Activated CD8-positive, alpha-beta T cell treated with anti-CD3 and anti-CD28 coated beads for 36 hours (primary cell): ENCODE measurements at places on chromosomes 3 and 15. TPM values are rescaled to one million over a fixed set of nuclear protein-coding genes. Genes with fewer than 3 reads are reported as not detected.
A peak's percentile ranks its signal among the peaks of the same experiment; 100 is the strongest.

DAZL gene
- total RNA-seq = not detected

GRCh38 chr3:34070831-34071585, 272.6 kb downstream of the PDCD6IP start:
- no peak for DNase-seq

GRCh38 chr3:13018043-13018451, 55.2 kb downstream of the IQSEC1 start:
- DNase-seq = no peak

DNA sequence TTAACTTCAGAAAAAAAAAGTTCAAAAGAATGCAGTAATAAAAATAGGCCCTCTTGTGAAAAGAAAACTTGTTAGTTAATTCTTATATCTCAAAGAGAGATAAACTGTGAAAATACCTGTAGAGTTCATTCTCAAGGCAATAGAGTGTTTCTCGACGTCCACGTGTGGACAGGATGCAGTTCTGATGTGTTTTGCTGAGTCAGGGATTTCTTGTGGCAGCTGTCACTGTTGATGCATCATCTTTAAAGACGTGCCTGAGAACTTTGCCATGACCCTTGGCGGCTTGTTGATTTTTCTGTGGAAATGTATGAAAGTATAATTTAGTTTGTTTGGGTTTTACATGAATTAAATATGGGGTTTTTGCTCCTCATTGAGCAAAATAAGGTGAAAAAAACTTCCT, 702.2 kb downstream of the NLGN1 start:
- no peak for DNase-seq

UBA7 gene
- total RNA-seq = 72.3 TPM

DNA sequence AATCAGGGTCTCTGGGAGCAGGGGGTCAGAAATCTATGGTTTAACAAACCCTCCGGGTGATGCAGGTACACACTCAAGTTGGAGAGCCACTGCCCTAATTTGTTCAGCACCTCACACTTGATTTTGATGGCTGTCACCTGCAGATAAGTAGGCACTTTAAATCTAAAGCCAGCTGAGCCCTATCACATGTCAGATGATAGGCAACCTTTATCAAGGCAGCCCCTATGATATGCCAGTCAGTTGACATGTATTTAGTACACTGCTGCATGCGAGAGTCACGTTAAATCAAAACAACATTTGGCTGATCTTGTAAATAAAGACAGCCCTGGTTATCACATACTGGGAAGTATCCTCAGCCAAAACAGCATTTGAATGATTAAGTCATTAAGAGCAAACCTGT, 104.4 kb upstream of the MCTP2 start:
- DNase-seq = no peak

DNA sequence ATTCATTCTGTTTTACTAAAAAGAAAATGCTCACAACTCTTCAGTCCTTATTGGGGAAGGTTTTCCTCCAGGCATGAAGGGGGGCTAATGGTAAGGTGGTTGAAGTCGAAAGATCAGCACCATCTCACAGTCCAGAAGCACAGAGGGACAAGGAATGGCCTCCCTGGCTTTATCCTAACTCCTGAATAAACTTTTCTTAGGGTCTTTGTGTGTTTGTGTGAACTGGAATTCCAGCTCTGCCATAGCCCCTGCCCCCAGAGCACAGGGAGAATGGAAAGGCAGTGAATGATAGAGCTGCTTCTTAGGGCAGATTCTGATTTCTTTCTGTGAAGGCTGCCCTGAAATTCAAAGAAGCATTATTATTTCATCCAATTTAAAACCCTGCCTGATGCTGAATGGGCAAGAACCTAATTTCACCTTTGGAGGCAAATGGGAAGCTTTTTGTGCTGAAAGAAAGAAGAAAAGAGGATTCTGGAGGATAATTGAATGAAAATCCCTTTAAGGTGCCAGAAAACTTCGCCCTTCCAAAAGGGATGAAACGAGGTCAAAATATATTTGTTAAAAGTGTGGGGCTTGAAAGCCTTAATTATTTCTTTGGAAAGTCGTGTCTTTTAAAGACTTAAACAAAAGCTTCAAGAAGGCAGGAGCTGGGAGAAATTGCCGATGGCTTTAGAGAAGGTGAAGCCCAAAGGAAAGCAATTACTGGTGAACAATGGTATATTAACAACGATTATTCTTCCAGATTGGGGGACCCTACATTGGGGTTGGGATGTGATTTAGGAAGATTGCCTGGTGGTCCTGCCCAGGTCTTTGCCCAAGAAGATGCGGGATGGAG, 259.9 kb upstream of the RGMA start:
- DNase-seq = no peak

DNA sequence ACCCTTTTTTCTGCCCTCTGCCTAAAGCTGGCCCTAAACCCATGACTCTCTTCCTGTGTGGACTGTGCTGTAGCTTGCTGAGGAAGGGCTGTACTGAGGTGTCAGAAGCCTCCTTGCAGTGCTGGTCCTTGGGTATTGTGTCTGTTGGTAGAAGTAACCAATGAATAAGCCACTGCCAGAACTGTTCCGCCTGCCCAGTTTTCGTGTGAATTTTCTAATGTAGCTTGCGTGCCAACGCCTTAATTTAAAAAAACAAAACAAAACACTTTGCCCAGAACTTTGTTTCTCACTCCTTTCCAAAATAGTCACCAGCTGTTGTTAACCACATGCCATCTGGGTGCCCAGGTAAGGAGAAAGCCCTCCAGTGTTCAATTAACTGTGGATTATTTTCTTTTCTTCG, 101.9 kb downstream of the KLHL25 start:
- DNase-seq = peak; percentile 55

- DNase-seq = peak; percentile 46
These were observed 74.6 kb downstream of the TGFBR2 start for GRCh38 chr3:30680789-30681648.

DNA sequence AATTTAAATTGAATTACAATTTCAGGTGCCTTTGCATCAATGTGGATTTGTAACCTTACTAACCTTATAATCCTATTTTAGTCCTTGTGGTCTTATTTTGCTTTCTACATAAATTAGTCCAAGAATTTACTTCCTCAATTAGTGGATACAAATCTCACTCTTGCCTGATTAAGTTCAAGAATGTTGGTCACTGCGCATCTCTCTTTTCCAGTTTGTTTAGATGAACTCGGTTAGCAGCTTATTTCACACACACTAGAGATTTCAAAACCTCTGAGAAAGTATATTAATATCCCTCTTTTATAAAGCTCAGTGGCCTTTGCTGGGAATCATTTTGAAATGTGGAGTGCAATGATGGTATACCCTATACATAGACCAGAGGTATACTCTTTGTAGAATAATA, 243.4 kb downstream of the DTWD1 start:
- no peak for DNase-seq

- DNase-seq = no peak
These were observed 61.4 kb downstream of the SNRK start for GRCh38 chr3:43347774-43348173.

DNA sequence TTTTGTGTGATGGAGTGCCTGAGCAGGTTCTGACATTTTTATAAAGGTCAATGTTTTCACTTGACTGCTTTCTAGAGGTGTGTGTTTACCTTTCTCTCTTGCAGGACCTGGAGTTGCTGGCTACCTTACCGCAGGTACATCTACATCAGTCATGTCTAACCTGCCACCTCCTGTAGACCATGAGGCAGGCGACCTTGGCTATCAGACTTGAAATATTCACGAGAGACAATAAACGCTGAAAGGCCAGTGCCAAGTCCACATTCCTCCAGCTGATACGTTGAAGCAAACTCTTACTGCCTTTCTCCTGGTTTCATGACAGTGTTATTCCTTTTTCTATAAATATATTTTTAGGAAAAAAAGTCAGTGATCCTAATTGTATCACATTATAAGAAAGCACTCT, 59.0 kb upstream of the ACKR4 start:
- no peak for DNase-seq

ALAS1 gene
- 54.3 TPM for total RNA-seq

- DNase-seq = no peak
These were observed 73.2 kb downstream of the BTLA start for GRCh38 chr3:112425858-112426750.

DNA sequence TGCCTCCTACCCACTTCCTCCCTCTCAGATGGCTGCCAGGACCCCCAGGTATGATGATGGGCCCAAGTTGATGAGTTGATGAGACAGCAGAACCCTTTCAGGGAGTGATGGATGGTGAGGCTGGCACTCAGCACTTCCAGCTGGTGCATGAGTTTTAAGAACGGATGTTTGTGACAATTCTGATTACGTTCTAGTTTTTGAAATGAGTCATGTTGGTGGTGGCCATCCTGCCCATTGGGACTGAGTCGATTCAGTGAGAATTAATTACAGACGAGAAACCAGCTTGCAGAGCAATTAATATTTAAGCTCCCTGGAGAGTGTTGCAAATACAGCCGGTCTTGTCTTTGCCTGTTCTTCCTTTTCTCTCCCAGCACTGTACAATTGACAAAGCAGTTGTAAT, 56.9 kb upstream of the NR2C2 start:
- no peak for DNase-seq

ARPP21 gene
- total RNA-seq = not detected

NPTN gene
- 33.6 TPM for total RNA-seq

DNA sequence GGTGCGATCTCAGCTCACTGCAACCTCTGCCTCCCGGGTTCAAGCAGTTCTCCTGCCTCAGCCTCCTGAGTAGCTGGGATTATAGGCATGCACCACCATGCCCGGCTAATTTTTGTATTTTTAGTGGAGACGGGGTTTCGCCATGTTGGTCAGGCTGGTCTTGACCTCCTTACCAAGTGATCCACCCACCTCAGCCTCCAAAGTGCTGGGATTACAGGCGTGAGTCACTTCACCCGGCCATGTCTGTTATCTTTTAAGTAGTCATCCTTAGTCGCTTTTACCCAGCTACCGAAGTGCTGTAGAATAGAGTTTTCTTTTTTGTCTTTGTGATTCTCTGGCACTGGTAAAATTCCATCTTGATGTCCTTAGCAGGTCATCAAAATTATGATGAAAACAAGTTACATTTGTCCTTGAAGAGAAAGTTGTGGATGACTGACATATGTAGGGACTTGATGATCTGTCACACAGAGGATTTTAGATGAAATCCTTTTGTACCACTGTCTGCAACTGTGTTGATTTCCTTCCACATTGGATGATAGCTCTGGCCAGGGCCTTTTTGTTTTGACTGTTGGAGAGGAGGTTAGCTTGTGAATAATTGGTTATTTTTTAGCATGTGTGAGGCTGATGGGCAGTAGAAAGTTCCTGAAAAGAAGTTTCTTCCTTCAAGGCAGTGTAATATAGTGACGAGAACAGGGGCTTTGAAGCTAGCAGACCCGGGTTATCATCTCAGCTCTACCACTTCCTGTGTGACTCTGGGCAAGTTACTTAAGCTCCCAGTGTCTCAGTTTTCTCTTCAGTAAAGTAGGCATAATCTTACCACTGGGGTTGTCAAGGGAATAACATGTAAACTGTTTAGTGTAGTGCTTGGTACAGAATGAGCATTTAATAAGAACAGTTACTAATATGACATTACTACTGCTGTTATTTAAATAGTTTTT, 18.8 kb downstream of the ATG7 start:
- DNase-seq = peak; percentile 49

ADGRG7 gene
- total RNA-seq = 21.2 TPM

GLCE gene
- total RNA-seq = 2.8 TPM

ST8SIA2 gene
- total RNA-seq = not detected

GXYLT2 gene
- total RNA-seq = 0.92 TPM

- no peak for DNase-seq
These were observed 38.8 kb downstream of the LMCD1 start for GRCh38 chr3:8540456-8540855.

- no peak for DNase-seq
These were observed 100.8 kb upstream of the SLC6A6 start for GRCh38 chr3:14301558-14301957.

DNA sequence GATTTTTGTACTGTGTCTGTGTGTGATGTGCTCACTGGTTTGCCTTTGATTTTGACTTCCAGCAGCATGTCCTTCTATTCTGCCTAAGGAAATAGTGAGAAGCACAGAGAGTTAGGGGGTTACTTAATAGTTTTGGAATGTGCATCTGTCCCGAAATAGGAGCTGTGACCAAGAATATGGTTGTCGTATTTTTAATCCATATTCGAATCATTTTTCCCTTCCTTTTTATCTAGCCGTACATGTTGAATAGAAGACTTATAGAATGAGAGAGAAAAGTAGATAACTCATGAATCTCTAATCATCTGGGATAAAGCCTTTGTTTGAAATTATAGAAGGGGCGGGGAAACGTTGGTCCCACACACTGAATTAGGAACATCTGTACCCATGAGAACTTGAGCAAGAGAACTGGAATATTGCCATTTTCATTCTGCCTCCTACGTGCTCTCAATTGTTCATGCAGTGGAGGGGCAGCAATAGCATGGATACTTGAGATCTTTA, 23.6 kb downstream of the CRTC3 start:
- DNase-seq = no peak

DNA sequence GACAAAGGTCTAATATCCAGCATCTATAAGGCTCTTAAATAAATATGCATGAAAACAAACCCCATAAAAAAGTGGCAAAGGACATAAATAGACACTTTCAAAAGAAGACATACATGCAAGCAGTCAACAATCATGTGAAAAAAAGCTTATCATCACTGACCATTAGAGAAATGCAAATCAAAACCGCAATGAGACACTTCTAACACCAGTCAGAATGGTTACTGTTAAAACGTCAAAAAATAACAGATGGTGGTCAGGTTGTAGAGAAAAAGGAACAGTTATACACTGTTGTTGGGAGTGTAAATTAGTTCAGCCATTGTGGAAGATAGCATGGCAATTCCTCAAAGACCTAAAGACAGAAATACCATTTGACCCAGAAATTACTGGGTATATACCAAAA, 440.7 kb upstream of the KCNMB2 start:
- DNase-seq = no peak

- no peak for DNase-seq
These were observed 42.0 kb downstream of the CRYBG3 start for GRCh38 chr3:97863775-97864174.

RNF7 gene
- total RNA-seq = 56.1 TPM

DNA sequence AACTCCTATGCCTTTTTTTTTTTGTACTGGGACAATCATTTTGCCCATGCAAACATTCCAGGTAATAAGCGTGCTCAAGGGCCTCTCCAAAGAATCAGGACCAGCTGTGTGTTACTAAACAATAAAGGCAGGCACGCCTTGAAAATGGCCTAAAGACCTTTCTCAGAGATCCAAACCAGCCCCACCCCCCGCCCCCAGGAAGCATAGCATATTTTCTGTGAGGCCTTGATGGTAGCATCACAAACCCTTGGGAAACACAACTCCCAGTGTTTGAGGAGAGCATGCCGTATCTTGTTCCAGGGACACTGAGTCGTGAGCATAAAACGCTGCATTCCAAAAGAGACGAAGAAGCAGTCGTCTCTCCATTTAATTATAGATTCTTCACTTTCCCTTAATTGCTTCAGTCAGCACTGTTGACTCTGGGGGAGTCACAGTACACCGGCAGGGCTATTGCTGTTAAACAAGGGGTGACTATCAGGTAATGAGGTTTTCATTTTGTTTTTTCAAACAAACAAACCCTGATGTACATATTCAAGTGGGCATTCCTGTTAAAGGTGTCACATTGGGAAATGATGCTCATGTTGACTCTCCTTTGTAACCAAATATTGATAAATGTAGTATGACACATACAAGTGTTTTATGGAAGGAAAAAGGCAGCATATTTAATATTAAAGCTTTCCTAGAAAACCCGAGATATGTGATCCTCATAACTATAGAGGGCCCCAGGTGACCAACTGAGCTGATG, 4.4 kb upstream of the TPM1 start:
- DNase-seq = no peak
